ENCODE measurements at places on chromosomes 5 and 9.

GRCh38 chr5:168076561-168076991 is 214.9 kb upstream of the WWC1 start:
- no peaks in the 10 kb centered on the region for H3K36me3 ChIP-seq
- no peak for DNase-seq
- H3K27me3 ChIP-seq, result no peaks in the 10 kb centered on the region
- H3K27ac ChIP-seq, result no peak overlapping the region

DNA sequence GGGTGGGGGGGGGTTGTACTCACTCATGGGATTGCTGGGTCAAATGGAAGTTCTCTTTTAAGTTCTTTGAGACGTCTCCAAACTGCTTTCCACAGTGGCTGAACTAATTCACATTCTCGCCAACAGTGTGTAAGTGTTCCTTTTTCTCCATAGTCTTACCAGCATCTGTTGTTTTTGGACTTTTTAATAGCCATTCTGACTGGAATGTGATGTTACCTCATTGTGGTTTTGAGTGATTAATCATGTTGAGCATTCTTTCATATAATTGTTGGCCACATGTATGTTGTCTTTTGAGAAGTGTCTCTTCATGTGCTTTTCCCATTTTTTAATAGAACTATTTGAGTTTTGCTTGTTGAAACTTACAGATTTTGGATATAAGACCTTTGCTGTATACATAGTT is 94.9 kb upstream of the PLPPR1 start:
- no peaks in the 10 kb centered on the region for H3K27me3 ChIP-seq
- H3K36me3 ChIP-seq, result no peaks in the 10 kb centered on the region
- DNase-seq, result no peak
- no peaks in the 10 kb centered on the region for H3K4me1 ChIP-seq
- H3K4me3 ChIP-seq, result no peak overlapping the region

DNA sequence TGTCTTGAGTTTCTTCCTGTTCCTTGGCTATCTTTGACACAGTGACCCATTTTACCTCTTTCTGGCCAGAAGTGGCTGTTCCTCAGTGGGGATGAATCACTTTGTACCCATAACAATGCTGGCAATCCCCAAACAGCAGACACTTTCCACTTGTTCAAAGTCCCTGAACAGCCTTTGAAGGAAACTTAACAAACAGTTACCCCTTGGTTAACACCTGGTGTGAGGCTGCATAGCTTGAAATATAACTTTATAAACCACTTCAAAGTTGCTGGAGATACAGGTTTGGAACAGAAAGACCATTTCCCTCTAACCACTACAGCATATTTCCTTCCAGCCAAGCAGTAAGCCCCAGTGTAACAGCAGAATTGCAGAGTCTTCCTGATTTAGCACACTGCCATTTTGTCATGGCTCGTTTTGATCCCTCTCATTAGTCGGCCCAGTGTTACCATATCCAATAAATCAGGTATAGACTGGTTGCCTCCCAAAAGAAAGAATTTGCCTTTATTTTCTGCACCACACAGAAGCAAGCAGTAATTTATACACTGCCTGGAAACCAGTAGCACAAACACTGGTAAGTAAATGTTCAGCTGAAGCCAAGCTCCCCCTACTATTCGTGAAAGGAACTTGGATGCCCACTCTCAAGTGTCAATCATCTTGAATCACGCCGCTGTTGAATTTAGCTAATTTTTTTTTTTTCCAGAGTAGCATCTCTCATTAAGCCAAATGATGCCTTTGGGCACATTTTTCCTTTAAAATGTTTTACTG is 225.9 kb downstream of the PIK3R1 start:
- H3K27ac ChIP-seq, result peak overlapping the region; percentile 25
- DNase-seq, result peak; percentile 60
- peaks cover 14% of the 10 kb centered on the region for H3K4me1 ChIP-seq

DNA sequence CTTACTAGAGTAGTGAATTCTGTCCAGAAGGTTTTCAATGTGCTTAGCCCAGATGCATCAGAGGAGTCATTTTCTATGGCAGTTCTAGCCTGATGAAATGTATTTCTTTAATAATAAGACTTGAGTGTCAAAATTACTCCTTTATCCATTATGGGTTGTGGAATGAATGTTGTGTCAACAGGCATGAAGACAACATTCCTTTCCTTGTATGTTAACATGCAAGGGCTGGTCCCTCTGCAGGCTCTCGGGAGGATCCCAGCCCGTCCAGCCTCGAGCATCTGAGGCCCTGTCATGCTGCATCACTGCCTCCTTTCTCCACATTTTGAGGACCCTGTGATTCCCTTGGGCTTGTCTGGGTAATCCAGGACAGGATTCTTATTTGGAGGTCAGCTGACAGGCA is 42.9 kb upstream of the FAM120AOS start:
- H3K27me3 ChIP-seq, result no peaks in the 10 kb centered on the region
- no peak for DNase-seq
- peaks cover 21% of the 10 kb centered on the region for H3K4me1 ChIP-seq
- H3K4me3 ChIP-seq, result no peak overlapping the region
- H3K27ac ChIP-seq, result no peak overlapping the region

DNA sequence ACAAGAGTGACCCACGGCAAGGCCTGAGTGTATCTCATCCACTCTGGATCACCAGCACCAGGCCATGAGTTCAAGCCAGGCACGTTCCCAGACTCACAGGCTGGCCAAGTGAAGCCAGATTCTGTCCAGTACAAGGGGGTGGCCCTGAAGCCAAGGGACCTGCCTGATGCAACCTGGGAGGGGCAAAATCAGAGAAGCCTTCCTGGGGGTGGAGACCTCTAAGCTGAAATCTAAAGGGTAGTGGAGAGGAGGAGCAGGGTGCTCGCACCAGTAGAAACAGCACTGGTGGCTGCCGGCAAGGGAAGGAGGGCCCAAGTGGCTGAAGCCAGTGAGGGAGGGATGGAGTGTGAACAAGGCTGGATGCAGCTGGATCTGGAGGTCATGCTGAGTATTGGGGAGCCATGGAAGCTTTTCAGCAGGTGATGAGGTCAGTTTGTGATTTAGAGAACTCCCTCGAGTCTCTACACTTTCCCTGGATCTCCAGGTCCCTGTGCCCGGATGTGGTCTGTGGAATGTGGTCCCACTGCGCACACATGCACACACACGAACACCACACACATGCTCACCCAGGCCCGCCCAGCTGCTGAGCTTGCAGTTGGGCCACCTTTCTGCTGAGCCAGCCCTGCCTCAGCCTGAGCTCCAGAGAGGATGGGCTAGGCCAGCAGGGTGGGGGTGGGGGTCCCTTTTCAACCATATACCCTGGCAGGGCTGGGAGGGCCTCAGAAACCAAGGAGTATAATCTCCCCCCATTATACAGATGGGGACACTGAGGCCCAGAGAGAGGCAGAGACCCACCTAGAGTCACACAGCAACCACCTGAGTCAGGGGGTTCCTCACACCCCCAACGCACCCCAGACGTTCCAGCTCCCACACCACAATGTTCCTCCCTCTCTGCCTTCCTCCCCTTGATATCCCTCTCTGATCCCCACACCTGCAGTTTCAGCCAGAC is 1.6 kb downstream of the PIP5KL1 start:
- no peaks in the 10 kb centered on the region for H3K27me3 ChIP-seq
- H3K4me3 ChIP-seq, result no peak overlapping the region
- peaks cover 41% of the 10 kb centered on the region for H3K4me1 ChIP-seq
- no peaks in the 10 kb centered on the region for H3K36me3 ChIP-seq

DNA sequence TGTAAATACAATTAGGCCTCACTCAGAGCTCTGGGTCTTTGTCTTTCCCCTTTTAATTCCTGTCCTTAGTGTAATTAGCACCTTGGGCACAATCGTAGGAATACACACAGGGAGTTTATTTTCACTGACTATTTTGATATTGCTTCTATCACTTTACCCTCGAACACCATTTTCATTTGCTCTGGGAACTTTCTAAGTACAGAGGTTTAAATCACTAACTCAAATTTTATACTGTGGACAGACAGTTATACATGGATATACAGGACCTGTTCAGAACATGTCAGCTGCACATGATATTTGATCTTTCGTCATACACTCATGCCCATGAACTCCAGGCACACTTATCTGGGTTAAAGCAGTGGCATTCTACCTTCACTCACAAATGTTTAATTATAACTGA is 217.8 kb upstream of the TMEM161B start:
- H3K36me3 ChIP-seq, result no peaks in the 10 kb centered on the region
- no peak overlapping the region for H3K4me3 ChIP-seq
- no peak for DNase-seq
- no peaks in the 10 kb centered on the region for H3K4me1 ChIP-seq

- no peaks in the 10 kb centered on the region for H3K27me3 ChIP-seq
- peaks cover 78% of the 10 kb centered on the region for H3K4me1 ChIP-seq
- no peak for DNase-seq
- H3K36me3 ChIP-seq, result no peaks in the 10 kb centered on the region
- peak overlapping the region; percentile 32 for H3K4me3 ChIP-seq
Observed at GRCh38 chr9:91905991-91906469, 44.0 kb downstream of the ROR2 start.

DNA sequence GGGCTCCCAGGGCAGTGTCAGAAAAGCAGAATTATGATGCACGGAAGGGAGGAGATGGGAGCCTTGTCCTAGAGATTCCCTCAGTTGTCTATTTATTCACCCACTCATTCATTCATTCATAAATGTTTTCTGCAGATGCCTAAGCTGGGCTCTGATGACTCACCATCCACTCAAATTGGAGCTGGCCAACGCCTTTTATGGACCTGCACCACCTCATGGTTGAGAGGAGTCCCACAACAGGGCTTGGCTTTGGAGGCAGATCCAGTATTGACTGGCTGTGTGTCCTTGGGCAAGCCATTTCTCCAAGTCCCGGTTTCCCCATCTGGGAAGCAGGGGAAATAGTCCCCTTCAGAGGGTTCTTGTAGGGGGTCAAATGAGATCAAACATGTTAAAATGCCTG is 227.8 kb downstream of the MELK start:
- no peak overlapping the region for H3K27ac ChIP-seq
- H3K4me1 ChIP-seq, result no peaks in the 10 kb centered on the region
- no peak for DNase-seq
- H3K4me3 ChIP-seq, result no peak overlapping the region

- peaks cover 45% of the 10 kb centered on the region for H3K4me1 ChIP-seq
- peak overlapping the region; percentile 19 for H3K27ac ChIP-seq
- H3K27me3 ChIP-seq, result no peaks in the 10 kb centered on the region
Observed at GRCh38 chr5:141845371-141845851, 32.8 kb downstream of the PCDH1 start.

DNA sequence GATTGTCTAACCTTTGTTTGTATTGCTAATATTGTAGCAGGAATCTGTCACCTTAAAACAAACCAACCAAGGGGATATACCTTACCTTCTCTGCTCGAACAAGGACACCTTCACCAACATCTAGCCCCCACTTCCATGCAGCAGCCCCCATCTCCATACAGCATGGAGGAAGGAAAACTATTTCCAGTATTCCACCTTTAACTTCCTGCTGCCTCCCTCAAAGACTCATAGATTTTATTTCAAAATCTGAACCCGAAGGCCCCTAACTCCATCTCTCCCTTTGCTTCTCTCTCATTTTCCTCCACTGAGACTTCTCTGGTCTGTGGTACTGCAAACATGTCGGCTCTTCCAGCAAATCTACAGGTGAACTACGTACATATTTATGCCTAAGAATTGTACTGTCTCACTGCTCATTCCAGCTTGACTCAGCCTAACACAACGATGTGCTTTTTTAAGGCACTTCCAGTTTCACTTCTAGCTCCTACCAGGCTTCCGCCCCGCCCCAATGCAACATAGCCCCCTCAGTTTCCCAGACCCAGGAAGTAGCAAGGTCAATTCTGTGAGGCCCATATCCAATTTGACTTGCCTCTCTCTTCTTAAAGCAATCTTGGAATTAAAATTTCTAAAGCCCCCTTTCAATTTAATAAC is 70.7 kb upstream of the RNF38 start:
- no peaks in the 10 kb centered on the region for H3K36me3 ChIP-seq
- no peak for DNase-seq
- H3K27ac ChIP-seq, result peak overlapping the region; percentile 75
- peak overlapping the region; percentile 42 for H3K4me3 ChIP-seq

GRCh38 chr9:107853461-107853860 is 363.9 kb upstream of the KLF4 start:
- no peaks in the 10 kb centered on the region for H3K36me3 ChIP-seq
- no peak for DNase-seq
- H3K27ac ChIP-seq, result no peak overlapping the region

GRCh38 chr5:122165559-122166078 is 36.3 kb downstream of the ZNF474 start:
- H3K4me1 ChIP-seq, result peaks cover 32% of the 10 kb centered on the region
- H3K4me3 ChIP-seq, result no peak overlapping the region
- no peaks in the 10 kb centered on the region for H3K27me3 ChIP-seq
- H3K27ac ChIP-seq, result no peak overlapping the region

Data from vagina (tissue), 2 donors.